Cerebellar nuclear complex (tissue), 1 donor: ENCODE measurements at places on chromosomes 6 and 20.

- no peak for DNase-seq
These were observed 53.9 kb downstream of the SNAI1 start for GRCh38 chr20:50036703-50037102.

DNA sequence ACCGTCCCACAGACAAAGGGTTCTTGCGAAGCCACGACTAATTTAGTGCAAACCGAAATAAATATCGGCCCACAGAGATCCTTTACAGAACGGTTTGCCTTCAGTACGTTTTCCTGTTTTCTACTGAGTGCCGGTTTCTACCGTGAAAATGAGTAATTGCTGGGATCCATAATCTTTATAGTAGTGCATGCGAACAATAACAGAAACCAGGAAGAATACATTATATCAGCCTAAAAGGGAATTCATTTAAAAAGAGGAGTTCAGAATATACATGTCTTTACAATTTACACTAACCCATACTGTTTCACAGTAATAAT lies 292 bp upstream of the MTCL3 start:
- DNase-seq: no peak

- DNase-seq: no peak
These were observed 232.9 kb downstream of the SAMD5 start for GRCh38 chr6:147741389-147741788.

DNA sequence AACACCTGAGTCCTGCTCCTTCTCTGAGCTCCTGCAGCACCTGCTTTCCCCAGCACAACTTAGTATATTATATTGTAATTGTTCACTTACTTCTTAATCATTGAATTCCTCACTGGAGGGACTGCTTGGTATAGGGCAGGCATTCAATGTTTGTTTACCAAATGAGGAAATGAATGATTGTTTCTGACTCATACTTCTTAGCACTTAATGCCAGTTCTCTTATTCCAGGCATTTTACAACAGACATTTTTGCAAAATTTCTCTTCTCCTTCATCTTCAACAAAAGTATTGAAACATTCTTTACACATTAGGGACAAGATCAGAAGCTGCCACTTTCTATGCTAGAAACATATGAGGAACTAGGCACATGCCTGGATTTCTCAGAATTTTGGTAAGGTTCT lies 119.4 kb downstream of the TBX18 start:
- no peak for DNase-seq

GRCh38 chr20:15627501-15627903 lies 945.7 kb downstream of the KIF16B start:
- no peak for DNase-seq

DNA sequence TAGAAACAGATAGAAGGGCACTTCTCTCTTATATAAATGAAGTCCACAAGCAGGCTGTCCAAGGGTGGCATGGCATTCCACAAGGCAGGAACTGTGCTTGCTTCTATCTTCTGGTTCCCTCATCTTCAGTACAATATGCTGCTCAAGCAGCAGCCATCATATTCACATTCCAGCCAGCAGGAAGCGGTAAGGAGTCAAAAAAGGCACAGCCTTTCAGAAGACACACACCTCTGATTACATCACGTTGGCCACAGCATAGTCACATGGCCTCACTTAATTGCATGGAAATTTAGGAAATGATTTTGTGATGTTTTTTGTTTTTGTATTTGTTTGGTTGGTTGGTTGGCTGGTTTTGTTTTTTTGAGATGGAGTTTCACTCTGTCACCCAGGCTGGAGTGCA lies 19.0 kb downstream of the REM1 start:
- DNase-seq: no peak

GRCh38 chr20:52476074-52476750 lies 284.6 kb upstream of the ZFP64 start:
- DNase-seq: no peak

DNA sequence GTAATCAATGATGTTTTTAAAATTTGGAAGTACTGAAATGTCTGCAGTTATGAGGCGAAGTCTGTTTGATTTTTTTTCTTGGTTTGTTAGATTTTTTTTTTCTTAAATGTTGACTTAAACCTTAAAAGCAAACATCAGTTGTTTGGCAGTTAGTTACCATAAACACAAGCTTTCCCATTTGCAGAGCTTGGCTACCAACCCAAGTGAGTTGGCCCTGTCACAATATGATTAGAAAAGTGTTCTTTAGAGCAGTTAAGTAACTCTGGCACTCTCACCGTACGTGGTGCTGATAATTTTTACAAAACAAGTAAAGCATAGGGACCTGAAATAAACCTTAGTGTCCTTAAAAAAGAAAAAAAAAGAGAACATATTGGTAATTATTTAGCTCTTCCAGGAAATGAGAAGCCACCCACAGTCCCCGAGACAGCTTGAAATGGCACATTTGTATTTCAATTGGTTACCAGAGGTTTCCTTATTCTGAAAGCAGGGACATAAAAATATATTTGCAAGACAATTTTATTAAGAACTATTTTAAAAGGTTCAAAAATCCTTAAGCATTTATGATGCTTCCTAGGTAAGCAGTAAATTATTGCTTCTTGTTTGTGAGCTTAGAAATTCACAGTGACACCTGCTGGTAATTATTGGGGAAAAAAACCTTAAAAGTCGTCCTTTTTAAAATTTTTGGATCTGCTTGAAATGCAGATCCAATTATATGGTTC lies 3.9 kb downstream of the HEY2 start:
- no peak for DNase-seq

DNA sequence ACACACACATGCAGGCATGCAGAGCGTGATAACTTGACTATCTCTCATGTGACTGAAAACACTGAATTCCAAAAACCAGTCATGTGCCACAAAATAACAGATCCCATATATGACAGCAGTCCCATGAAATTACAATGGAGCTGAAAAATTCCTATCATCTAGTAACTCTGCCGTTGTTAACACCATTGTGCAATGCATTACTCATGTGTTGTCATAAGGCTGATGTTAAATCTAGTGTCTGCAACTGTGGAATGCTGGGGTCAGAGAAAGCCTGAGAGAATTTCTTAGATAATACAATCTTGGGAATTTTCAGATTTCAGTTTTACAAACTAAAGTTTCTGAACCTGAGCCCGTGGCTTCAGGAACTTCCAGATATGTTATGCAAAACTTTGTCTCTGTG lies 70.2 kb downstream of the LYRM4 start:
- DNase-seq: no peak
